ENCODE measurements at places on chromosomes 1 and 21. TPM values are rescaled to one million over a fixed set of nuclear protein-coding genes. Genes with fewer than 3 reads are reported as not detected.

GRCh38 chr1:156893048-156893953 lies at the start of gene PEAR1:
TSS of gene PEAR1 (plus strand) at chr1:156893718. CDS start at chr1:156903927, 10,209 bp downstream.
- H3K27me3 ChIP-seq, result peaks cover 36% of the 10 kb centered on the region
- H3K36me3 ChIP-seq, result no peaks in the 10 kb centered on the region
- H3K27ac ChIP-seq, result peak within 1 kb of the TSS; percentile 89
- DNase-seq, result peak; percentile 88

DNA sequence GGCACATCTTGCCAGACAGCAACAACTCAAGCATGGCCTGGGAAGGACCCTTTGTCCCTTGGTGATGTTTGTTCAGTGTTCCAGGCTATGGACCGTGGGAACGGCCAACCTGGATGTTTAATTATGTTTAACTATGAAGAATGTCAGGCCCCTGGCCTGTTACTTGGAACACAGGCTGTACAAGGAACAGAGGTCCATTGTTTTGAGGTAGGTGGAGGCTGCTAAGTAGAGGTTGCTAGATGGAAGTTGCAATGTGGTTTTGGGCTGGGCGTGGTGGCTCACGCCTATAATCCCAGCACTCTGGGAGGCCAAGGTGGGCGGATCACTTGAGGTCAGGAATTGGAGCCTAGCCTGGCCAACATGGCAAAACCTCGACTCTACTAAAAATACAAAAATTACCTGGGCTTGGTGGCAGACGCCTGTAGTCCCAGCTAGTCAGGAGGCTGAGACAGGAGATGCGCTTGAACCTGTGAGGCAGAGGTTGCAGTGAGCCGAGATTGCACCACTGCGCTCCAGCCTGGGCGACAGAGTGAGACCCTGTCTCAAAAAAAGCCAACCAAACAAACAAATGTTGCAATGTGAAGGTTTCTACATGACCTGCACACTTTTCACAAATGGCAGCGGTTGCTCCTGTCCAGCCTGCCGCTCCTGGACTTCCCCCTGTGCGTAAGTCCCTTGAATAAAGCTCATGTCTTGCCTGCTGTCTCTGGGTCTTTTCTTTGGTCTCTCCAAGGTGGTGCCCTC lies 2.5 kb upstream of the LEFTY1 start:
- no peaks in the 10 kb centered on the region for H3K36me3 ChIP-seq
- peaks cover 21% of the 10 kb centered on the region for H3K4me1 ChIP-seq
- no peak overlapping the region for H3K4me3 ChIP-seq
- no peak for DNase-seq

- H3K4me1 ChIP-seq, result no peaks in the 10 kb centered on the region
- DNase-seq, result peak; percentile 66
- H3K36me3 ChIP-seq, result no peaks in the 10 kb centered on the region
- H3K27ac ChIP-seq, result no peak overlapping the region
- no peaks in the 10 kb centered on the region for H3K27me3 ChIP-seq
- no peak overlapping the region for H3K4me3 ChIP-seq
Observed at GRCh38 chr1:192609110-192610079, 26.6 kb upstream of the RGS13 start.

DNA sequence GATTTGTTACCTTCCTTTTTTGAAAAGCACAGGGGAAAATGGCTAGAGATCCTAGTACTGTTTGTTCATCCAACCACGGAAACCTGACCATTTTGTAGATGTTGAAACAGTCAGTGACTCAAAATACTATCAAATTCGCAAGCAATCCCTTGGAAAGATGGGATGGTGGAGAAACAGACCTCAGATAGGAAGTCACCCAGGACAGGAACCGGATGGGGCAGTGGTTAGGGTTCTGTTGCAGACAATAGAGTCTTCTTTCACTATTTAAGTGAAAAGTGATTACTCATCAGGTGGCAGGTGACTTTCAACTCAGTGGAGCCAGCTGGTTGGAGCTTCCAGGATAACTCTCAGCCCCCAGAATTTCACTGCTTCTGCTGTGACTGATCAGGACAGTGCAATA lies 17.0 kb downstream of the LHX4 start:
- no peak overlapping the region for H3K4me3 ChIP-seq
- peaks cover 38% of the 10 kb centered on the region for H3K27me3 ChIP-seq
- DNase-seq, result no peak
- H3K27ac ChIP-seq, result no peak overlapping the region
- H3K4me1 ChIP-seq, result peaks cover 6% of the 10 kb centered on the region
- no peaks in the 10 kb centered on the region for H3K36me3 ChIP-seq

DNA sequence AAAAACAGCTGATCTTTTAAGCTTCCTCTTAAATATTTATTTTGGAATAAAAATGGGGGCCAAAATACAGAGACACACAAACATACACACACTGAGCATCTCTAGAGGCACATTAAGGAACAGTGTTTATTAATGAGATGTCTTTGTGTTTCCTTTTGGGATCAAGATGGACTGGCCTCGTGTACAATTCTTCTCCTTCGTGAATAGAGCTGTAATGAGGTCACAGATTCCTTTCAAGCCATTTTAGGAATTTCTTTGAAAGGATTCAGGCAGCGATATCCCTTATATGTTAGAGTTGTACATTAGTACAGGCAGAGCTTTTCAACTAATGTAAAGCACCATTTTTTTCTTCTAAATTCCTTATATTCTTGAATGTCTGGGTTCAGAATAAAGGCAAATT lies 295.7 kb downstream of the CHRM3 start:
- H3K4me1 ChIP-seq, result no peaks in the 10 kb centered on the region
- no peaks in the 10 kb centered on the region for H3K27me3 ChIP-seq
- H3K36me3 ChIP-seq, result no peaks in the 10 kb centered on the region
- H3K4me3 ChIP-seq, result no peak overlapping the region
- H3K27ac ChIP-seq, result no peak overlapping the region

GRCh38 chr1:194538453-194538852 lies 1352.0 kb upstream of the B3GALT2 start:
- H3K27ac ChIP-seq, result no peak overlapping the region
- no peaks in the 10 kb centered on the region for H3K27me3 ChIP-seq
- DNase-seq, result no peak

DNA sequence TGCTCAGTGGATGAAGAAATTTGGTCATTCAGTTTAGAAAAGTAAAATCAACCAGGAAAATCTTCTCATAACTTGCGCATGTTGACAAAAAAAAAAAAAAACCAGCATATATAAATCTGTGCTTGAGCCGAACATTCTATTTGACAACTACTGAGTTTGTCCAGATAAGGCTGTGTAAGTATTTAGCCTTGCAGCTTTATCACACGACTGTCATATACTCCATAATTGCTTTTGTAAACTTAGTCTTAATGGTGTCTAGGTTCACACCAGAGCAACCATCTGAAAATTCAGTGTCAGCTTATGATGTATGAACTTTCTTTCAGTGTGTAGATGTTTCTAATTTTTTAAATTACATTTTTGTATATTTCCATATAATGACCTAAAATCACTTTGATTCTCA lies 1173.8 kb upstream of the TMPRSS15 start:
- H3K27ac ChIP-seq, result no peak overlapping the region
- H3K4me1 ChIP-seq, result no peaks in the 10 kb centered on the region
- DNase-seq, result no peak
- H3K27me3 ChIP-seq, result no peaks in the 10 kb centered on the region

DNA sequence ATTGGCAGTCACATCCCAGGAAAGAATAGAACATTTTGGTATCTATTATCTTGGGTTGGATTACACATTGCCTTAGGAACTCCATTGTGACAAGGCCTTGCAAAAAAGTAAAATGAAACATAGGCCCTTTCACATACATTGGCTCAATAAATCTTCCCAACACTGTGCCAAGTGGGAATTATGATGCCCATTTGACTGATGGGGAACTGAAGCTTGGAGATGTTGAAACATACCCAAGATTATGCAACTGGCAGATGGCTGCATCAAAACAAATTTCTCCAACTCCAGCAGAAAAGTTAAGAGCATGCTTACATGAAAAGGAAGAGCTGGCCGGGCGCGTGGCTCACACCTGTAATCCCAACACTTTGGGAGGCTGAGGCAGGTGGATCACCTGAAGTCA lies 26.9 kb downstream of the PLEKHO1 start:
- H3K27me3 ChIP-seq, result no peaks in the 10 kb centered on the region
- H3K4me3 ChIP-seq, result no peak overlapping the region
- H3K4me1 ChIP-seq, result no peaks in the 10 kb centered on the region
- no peaks in the 10 kb centered on the region for H3K36me3 ChIP-seq

DNA sequence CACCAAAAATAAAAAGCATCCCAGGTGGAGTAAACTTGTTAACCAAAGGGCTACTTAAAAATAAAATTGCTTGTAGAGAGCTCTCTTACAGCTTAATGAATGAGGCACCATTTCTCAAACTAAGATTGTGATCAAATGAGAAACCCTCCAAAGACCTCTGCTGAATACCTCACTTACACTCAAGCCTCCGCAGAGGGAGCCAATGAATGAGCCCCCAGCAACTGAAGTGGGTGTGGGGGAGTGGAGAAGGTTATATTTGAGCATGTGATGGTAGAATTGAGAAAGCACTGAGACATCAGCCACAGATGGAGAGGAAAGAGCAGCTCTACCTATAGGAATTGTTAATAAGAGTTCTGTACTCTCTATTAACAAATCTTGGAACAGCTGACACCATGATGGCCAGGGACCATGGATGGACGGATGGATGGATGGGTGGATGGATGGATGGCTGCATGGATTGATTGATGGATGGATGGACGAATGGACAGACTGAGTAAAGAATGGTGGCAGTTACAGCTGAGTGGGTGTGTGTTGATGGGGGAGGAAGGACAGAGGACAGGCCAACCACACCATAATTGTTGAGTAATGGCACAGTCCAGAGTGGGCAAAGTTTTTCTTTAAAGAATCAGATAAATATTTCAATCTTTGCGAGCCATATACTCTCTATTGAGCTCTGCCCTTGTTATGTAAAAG lies 20.3 kb upstream of the TIAM1 start:
- H3K4me1 ChIP-seq, result no peaks in the 10 kb centered on the region
- DNase-seq, result no peak
- no peaks in the 10 kb centered on the region for H3K36me3 ChIP-seq
- no peak overlapping the region for H3K27ac ChIP-seq
- no peaks in the 10 kb centered on the region for H3K27me3 ChIP-seq

DNA sequence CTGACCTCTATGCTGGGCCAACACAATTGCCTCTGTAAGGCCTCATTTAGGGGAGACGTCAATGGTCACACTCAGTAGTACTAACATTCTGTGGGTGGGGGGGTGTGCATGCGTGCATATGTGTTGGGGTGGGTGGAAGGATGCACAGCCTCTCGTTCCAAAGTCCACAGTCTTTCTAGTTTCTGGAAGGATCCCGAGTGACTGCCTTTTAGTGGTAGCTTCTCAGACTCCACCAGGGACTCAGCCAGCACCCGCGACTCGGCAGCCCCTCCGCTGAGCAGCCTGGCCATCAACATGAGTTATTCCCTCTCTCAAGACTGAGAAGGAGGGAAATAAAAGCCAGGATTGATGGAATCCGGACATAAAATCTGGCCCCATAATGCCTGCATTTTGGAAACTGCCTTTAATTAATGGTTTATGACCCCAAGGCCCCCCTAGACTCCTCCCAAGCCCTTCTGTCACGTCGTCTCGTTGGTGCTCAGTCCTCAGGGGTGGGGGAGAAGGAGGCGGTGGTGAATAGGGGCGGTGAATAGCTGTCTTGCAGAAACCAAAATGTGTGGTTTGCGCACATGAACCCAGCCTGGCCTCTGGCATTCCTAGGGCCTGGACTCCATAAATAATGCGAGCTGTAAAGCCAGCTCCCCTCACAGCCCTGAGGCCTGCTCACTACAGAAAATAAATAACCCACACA lies 65.1 kb upstream of the TMEM51 start:
- H3K4me1 ChIP-seq, result peaks cover 27% of the 10 kb centered on the region
- no peak overlapping the region for H3K4me3 ChIP-seq
- no peaks in the 10 kb centered on the region for H3K36me3 ChIP-seq
- DNase-seq, result peak; percentile 53
- no peaks in the 10 kb centered on the region for H3K27me3 ChIP-seq

DNA sequence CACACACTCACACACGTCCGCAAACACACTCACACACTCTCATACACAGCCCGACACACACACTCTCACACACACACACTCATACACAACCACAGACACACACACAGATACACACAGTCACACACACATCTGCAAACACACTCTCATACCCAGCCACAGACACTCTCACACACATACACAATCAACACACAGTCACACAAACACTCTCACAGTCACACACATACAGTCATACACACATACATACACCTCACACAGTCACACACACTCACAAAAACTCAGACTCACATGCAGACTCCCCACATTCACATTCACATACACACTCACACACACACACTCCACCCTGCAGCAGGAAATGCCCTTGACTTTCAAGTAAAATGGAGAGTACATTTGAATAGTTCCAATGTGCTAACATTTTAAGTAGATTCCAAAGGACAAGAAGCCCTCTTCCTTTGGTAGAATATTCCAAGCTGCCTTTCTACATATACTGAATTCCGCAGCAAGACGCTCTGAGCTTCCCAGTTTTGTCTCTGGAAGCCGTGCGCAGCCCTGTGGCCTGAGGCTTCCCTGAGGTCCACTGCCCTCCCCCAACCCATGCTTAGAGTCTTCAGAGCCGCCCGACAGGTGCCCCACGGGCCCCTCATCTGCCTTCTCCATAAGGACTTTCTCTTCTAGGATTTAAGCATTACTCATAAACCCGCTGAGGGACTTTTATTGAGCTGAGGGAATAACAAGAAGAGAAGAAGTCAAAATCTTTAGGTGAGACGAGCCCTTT lies 9.7 kb downstream of the BATF3 start:
- H3K36me3 ChIP-seq, result no peaks in the 10 kb centered on the region
- no peaks in the 10 kb centered on the region for H3K4me1 ChIP-seq
- no peak overlapping the region for H3K27ac ChIP-seq
- no peak for DNase-seq
- peaks cover 2% of the 10 kb centered on the region for H3K27me3 ChIP-seq

DNA sequence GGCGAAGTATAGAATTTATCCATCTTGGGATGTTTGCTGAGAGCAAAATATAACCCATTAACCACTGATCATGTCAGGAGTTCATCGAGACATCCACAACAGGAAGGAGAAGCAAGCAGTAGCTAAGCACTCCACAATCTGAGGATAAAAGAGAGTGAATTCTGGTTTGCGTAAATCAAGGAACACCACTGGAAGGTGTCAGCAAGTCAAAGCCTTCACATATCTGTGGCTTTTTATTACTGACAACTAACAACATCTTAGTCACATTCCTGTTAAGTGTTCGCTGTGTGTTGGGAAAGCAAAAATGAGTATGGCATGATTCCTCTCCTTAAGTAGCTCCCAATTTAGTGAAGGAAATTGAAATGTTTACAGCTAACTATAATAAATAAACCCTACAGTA lies 44.5 kb upstream of the DARS2 start:
- no peak for DNase-seq
- no peaks in the 10 kb centered on the region for H3K27me3 ChIP-seq
- H3K36me3 ChIP-seq, result peaks cover 36% of the 10 kb centered on the region

- no peak overlapping the region for H3K27ac ChIP-seq
- no peak for DNase-seq
- H3K4me1 ChIP-seq, result no peaks in the 10 kb centered on the region
- H3K27me3 ChIP-seq, result no peaks in the 10 kb centered on the region
Observed at GRCh38 chr1:220579317-220579716, 51.4 kb downstream of the MARK1 start.

The YTHDF2 gene
- total RNA-seq, result 39.7 TPM

The CAMK2N1 gene
- 1.7 TPM for total RNA-seq

The AMY1C gene
- not detected for total RNA-seq

The OR14C36 gene
- total RNA-seq, result not detected

The CACNA1S gene
- total RNA-seq, result 26.1 TPM

Measured in muscle of leg (tissue), 16 donors.